Activated B cell treated with CpG ODN at 0.5 μM for 24 hours (primary cell): ENCODE measurements at places on chromosomes 7 and 10. TPM values are rescaled to one million over a fixed set of nuclear protein-coding genes. Genes with fewer than 3 reads are reported as not detected.

USP6NL gene
- total RNA-seq = 59.9 and 64.5 TPM in 2 replicates

DNA sequence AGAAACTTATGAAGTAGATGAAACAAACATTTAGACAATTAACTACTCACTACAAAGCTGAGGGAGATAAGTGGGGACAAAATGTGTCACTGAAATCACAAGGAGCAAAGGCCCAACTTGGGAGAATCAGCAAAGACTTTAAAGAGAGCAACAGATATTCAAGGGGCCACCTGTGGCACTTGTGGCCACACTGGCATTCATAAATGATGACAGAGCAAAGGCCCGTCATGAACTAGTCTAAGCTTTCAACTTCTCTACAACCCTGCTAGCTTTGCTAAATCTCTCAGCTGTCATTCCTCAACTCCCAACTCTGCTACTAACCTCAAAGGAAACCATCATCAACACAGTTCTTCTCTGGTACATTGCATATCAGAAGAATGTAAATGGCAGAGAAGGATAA is 178.4 kb downstream of the CPEB3 start:
- no peak for DNase-seq

- no peak for DNase-seq
Observed at GRCh38 chr10:30188556-30189237, 129.3 kb upstream of the JCAD start.

SPDYE2 gene
- 0.29 TPM in 1 of 2 replicates, not detected in the other for total RNA-seq

GRCh38 chr10:4283846-4284610 is 499.0 kb upstream of the KLF6 start:
- no peak for DNase-seq

- DNase-seq = no peak
Observed at GRCh38 chr7:107503687-107504086, 33.8 kb downstream of the GPR22 start.

DNA sequence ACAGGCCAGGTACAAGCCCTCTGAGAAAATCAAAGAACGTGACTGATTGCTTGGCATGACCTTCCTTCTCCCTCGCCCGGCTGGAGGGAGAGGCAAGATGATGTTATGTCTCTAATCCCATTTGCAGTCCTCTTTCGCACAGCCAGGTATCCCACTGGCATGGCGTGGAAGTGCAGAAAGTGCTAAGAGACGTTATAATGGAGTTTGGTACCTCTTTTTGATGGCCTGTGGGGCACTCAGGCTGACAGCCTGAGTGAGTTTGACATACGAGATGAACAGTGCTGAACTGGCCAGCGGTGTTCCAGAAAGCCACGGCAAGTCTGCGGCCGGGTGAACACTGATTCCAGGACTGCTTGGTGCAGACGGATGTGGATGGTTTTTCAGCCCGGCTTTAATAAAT is 241.6 kb downstream of the RAB11FIP2 start:
- DNase-seq = no peak

ZNF485 gene
- 7.6 and 9.0 TPM in 2 replicates for total RNA-seq

ZPBP gene
- total RNA-seq = not detected in 2 replicates

- DNase-seq = no peak
Observed at GRCh38 chr7:4775848-4776623, 613 bp downstream of the AP5Z1 start.

DNA sequence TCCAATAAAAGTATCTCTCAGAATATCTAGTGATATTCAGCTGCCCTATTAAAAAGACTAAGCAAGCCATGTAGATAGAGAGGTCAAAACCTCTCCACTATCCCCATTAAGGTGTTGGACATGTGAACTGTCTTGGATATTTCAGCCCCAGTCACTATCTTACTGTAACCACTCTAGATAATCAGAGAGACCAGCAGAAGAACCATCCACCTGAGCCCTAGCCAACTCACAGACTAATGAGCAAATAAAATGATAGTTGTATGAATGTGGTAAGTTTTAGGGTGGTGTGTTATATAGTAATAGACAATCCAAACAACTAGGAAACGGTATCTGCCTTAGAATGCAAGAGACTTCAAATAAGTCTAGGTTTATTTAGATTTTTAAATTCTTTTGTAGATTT is 268.6 kb upstream of the KLF14 start:
- DNase-seq = no peak

GRCh38 chr7:92916770-92917224 is 80.4 kb upstream of the CDK6 start:
- no peak for DNase-seq

DNA sequence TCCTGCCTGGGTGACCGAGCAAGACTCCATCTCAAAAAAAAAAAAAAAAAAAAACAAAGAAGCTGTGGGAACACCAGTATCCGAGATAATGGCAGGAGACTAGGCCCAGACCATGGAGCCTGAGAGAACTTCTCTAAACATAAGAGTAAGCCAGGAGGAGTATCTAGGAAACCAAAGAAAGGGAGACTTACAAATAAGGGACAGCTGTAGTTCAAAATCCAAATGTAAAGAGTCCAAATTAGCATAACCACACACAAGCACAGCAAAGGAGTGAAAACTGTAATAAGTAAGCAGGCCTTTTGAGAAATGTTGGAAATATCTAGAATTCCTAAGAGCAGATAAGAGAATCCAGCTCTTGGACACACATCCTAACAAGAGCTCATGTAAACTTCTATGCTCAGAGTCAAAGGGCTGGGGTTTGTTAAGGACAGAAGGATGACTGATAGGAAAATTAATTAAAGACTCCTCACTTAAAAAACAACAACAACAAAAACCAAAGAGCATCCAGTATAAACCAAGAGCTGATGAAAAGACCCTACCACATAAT is 15.8 kb downstream of the ZNF25 start:
- no peak for DNase-seq

DNA sequence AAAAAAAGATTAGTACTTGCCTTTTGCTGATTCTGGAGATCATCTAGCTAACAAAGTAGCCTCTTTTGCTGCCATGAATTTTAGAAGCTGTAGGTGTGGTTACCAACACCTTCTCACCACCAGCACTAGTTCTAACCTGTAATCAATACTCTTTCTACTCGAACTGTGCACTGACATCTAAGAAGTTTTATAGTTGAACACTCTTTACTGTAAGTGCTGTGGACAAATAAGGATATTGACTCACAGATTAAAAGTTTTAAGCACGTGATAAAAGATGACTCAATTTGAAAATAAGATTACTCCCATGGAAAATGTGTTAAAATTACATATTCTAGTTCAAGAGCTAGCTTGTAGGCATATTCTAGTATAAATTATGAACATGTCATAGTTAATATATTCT is 89.9 kb downstream of the REEP3 start:
- no peak for DNase-seq

HSPA12A gene
- total RNA-seq = 4.0 and 5.1 TPM in 2 replicates

GRCh38 chr7:158602041-158602440 is 14.4 kb upstream of the PTPRN2 start:
- no peak for DNase-seq

DNA sequence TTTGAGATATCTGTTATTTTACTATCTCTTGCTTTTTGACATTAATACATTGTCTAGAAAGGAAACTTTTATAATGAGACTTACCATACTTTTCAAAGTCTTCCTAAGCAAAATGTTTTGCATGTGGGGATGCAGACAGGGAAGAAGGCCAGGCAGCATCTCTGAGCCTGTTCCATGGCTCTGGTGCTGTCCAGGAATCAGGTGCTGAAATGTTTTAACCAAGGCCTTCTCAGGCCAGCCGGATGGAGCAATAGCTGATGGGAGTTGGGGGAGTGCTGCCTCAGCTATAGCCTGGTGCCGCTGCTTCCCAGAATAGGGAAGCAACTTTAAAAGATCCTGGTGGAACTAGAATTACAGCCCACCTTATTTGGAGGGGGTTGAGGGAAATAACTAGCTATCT is 38.5 kb downstream of the CRTAC1 start:
- no peak for DNase-seq

DNA sequence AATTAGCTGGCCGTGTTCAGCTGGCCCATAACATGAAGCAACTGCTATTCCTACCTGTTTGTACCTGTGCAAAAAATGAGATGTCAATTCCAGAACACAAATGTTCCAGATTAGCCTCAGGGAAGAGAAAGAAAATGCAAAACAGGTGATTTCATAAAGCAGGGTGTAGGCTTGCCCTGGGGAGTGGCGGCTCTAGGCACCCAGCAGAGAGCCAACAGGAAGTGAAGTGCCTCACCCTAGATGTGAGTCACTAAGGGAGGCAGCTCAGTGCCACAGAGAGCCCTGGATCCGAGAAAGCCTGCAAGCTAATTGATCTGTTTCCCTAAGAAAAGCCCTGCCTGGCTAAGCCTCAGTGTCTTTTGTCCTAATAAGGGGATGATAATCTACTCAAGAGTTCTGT is 240.0 kb downstream of the ARHGAP21 start:
- no peak for DNase-seq

DNA sequence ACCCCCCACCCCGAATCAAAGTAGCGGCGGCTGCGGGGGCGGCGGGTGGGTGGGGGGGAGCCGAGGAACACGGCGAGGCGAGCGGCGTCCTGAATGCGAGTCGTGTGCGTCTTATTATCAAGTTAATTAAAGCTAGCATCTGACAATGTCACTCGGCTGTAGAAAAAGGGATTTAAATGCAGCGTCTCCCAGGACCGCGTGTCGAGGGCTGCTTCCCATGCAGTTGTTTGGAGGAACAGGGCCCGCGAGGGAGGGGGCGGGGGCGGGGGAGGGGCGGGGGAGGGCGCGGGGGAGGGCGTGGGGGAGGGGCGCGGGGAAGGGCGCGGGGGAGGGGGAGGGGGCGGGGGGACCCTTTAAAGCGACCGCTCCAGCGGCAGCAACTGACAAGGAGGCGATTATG is 2.7 kb upstream of the UNCX start:
- no peak for DNase-seq

- DNase-seq = no peak
Observed at GRCh38 chr10:102009801-102010425, 46.1 kb downstream of the ARMH3 start.

DNA sequence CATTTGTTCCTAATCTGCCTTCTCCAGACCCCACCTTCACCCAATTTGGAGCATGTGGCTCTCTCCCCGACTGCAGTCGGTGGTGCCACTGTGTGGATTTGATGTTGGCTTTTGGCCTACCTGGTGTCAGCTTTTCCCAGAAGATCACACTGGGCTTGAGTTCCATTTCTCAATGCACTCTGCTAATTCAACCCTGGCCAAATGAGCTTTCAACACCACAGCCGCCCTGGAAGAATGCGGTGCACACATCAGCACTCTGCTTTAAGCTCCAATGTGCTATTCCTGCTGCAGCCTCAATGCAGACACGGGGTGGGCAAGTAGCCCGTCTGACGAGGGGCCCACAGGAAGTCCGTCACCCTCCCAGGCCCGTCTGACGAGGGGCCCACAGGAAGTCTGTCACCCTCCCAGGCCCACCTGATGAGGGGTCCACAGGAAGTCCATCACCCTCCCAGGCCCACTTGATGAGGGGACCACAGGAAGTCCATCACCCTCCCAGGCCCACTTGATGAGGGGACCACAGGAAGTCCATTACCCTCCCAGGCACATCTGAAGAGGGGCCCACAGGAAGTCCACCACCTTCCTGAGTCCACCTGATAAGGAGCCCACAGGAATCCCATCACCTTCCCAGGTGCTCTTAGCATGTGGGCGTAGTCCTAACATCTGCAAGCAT is 64.4 kb downstream of the ASB13 start:
- DNase-seq = no peak

DNA sequence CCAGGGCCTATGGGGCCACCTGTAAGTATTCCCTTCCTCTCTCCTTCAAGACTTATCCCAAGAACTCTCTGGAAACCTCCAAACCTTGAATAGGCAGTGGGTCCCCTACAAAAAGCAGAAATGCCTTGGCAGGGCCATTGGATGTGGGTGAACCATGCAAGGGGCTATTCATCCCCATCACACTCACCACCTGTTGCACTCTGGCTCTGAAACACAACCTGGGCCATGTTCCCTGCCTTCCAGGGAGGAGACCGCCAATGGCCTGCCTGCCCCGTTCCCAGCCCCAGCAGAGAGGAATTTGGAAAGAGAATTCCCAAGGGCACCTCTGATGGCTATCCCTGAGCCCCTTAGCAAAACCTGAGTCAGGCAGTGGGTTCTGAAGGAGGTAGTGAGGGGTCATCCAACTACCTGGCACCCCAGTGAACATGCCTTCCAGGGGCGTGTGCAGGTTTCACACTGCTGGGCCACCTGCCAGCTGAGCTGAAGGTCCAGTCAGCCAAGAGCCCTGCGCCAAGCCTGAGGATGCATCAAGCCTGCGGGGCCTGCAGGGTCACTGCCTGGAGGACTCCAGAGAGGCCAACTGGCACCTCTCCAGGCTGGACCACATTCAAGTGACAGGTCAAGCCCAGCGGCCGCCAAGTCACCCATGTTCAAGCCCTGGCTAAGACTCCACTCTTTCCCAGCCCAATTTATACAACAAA is 101.3 kb downstream of the COL13A1 start:
- DNase-seq = no peak

DNA sequence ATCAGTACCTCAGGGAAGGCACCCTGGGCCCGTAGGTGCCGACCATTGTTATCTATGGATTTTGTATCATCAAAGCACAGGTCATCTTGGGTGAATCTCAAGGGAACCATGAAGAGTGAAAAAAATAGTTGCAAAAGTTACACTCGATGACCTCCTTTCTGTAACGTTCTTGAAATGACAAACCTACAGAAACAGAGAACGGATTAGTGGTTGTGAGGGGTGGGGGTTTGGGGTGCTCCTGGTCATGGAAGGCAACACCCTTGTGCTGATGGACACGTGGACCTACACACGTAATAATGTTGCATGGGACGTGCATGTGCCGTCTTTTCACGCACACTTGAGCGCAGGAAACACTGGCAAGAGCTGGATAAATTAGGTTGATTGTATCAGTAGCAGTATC is 655.9 kb downstream of the SDK1 start:
- DNase-seq = no peak

DNA sequence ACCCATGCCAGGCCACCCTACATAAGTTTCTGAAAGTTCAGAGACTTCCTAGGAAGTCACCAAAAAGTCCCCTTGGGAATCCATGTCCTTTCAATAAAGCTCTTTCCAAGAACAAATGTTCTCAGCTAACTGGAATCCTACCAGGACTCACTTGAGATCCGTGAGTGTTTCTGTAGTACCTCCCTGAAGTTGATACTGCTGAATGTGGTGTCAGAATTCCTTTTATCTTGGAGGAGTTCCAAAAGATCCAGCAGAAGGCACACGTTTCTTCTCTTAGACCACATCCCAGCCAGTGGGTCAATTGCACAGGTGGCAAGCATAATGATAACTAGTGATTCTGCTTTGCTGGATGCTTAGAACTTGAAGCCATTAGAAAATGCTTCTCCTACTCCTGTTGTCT is 689.7 kb upstream of the IGFBP3 start:
- no peak for DNase-seq

CNOT4 gene
- total RNA-seq = 34.4 and 36.8 TPM in 2 replicates

HOXA7 gene
- total RNA-seq = not detected in 2 replicates

TET1 gene
- 0.54 and 0.69 TPM in 2 replicates for total RNA-seq

DNA sequence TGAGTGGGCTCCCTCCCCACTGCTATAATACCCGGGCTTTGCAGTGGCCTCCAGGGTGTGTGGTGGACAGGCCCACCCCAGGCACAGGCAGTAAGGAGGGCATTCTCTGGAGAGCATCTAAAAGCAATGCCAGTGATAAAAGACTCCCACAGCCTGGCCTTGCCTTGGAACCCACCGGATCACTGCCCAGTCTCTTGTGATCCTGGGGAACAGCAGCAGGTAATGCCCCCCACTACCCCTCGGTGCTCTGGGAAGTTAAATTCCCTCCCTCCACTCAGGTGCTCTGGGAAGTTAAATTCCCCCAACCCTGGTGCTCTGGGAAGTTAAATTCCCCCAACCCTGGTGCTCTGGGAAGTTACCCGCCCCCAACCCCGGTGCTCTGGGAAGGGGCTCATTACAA is 565.2 kb downstream of the TCERG1L start:
- no peak for DNase-seq
